ENCODE measurements at places on chromosomes 11 and 22. TPM values are rescaled to one million over a fixed set of nuclear protein-coding genes. Genes with fewer than 3 reads are reported as not detected.

KRTAP5-11 gene
- total RNA-seq, result 0.68 TPM

- H3K27me3 ChIP-seq, result no peaks in the 10 kb centered on the region
- H3K4me1 ChIP-seq, result no peaks in the 10 kb centered on the region
- H3K4me3 ChIP-seq, result no peak overlapping the region
- H3K27ac ChIP-seq, result no peak overlapping the region
Measured at GRCh38 chr11:28401446-28401845, 293.3 kb downstream of the METTL15 start.

DNA sequence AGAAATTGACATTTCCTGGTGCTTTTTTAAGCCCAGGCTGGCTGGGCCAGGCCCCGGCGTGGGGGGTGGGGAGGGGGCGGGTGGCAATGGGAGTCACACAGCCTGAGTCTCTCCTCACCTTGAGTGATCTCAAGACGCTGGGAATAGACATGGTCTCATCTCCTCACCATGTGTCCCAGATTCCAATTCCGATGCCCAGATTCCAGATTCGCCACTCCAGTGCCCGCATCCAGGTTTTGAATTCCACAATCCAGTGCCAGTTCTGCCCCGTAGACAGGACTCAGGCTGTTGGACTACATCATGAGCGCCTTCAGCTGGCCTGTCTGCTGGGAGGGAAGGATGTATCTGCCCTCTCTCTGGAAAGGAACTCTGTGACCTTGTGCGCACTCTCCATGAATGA is 19.1 kb downstream of the KCNC1 start:
- H3K36me3 ChIP-seq, result no peaks in the 10 kb centered on the region
- no peak for DNase-seq
- H3K27me3 ChIP-seq, result peaks cover 4% of the 10 kb centered on the region
- no peak overlapping the region for H3K4me3 ChIP-seq
- H3K27ac ChIP-seq, result no peak overlapping the region

SYT13 gene
- 4.6 TPM for total RNA-seq

GRCh38 chr11:86097980-86098379 is 29.1 kb upstream of the PICALM start:
- no peak for DNase-seq
- no peak overlapping the region for H3K4me3 ChIP-seq
- no peaks in the 10 kb centered on the region for H3K36me3 ChIP-seq
- H3K27me3 ChIP-seq, result no peaks in the 10 kb centered on the region
- H3K4me1 ChIP-seq, result no peaks in the 10 kb centered on the region

GRCh38 chr22:23376256-23376655 is 195.9 kb downstream of the BCR start:
- no peak overlapping the region for H3K4me3 ChIP-seq
- H3K27me3 ChIP-seq, result no peaks in the 10 kb centered on the region
- DNase-seq, result peak; percentile 34
- H3K36me3 ChIP-seq, result no peaks in the 10 kb centered on the region
- no peak overlapping the region for H3K27ac ChIP-seq
- H3K4me1 ChIP-seq, result no peaks in the 10 kb centered on the region

GRCh38 chr11:69444381-69445130 is 36.9 kb upstream of the LINC01488 start:
- no peaks in the 10 kb centered on the region for H3K27me3 ChIP-seq
- peaks cover 42% of the 10 kb centered on the region for H3K4me1 ChIP-seq
- peak overlapping the region; percentile 83 for H3K27ac ChIP-seq
- no peaks in the 10 kb centered on the region for H3K36me3 ChIP-seq
- H3K4me3 ChIP-seq, result no peak overlapping the region
- DNase-seq, result no peak

NEU3 gene
- 8.0 TPM for total RNA-seq

DNA sequence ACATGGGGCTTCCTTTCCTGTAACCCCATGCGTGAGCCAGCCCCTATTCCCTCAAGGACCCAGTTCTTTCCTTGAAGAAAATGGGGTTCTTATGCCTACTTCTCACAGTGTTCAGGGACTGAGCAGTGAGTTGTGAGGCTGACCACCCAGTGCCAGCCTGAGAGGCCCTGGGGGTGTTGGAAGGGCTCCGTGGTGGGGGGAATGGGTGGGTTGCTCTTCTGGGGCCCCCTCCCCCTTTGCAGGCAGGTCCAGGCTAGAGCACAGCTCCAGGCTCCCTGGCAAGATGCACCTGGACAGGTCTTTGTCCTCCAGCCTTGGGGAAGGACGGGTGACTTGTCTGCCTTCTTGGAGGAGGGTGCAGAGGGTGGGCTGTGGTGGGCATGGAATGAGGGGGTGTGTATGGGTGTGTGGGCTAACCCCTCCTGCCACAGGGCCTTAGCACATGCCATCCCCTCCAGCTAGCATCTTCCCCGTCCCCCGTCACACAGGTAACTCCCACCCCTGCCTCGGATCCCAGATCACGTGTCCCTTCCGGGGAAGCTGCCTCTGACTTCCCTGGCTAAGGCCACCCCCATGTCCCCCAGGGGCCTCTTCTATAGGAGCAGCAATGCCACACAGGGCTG is 64.6 kb downstream of the MYEOV start:
- H3K27ac ChIP-seq, result no peak overlapping the region
- H3K27me3 ChIP-seq, result no peaks in the 10 kb centered on the region
- no peaks in the 10 kb centered on the region for H3K4me1 ChIP-seq
- DNase-seq, result peak; percentile 34

GRCh38 chr11:40838181-40838683 is 621.2 kb downstream of the LRRC4C start:
- H3K36me3 ChIP-seq, result no peaks in the 10 kb centered on the region
- no peak overlapping the region for H3K27ac ChIP-seq
- no peak for DNase-seq
- no peak overlapping the region for H3K4me3 ChIP-seq
- no peaks in the 10 kb centered on the region for H3K27me3 ChIP-seq
- no peaks in the 10 kb centered on the region for H3K4me1 ChIP-seq

MAPK11 gene
- total RNA-seq, result 3.8 TPM

DNA sequence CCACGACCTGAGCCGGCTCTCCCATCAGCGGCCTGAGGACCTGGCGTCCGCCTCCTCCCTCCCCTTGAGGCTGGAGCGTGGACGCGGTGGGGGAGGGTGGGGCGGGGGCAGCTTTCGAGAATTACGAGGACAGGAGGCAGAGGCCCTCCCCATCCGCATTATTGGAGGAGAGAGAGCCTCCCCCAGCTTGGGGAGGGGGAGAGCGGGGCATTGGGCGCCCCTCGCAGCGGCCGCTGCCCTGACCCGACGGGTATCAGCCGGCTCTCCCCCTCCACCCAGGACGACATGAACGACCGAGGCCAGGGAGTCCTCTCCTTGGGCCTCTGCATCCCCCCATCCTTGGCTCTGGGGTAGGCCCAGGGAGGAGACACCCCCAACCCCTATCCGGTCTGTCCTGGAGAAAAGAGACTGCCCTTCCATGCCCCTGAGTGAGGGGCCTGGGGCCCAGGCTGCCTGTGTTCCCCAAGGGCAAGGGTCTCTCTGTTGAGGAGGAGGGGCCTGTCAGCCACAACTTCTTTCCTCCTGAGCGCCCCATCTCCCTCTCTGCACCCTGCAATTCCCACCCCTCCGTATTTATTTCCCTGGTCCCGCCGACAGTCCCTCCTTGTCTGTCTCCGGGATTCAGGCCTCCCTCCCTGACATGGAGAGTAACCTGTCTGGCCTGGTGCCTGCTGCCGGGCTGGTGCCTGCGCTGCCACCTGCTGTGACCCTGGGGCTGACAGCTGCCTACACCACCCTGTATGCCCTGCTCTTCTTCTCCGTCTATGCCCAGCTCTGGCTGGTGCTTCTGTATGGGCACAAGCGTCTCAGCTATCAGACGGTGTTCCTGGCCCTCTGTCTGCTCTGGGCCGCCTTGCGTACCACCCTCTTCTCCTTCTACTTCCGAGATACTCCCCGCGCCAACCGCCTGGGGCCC is 495 bp downstream of the GPR137 start:
- peaks cover 2% of the 10 kb centered on the region for H3K27me3 ChIP-seq
- peak overlapping the region; percentile 81 for H3K4me3 ChIP-seq
- no peak for DNase-seq
- H3K27ac ChIP-seq, result peak overlapping the region; percentile 92
- H3K36me3 ChIP-seq, result peaks cover 6% of the 10 kb centered on the region

Measured in suprapubic skin (tissue), 4 donors.